ENCODE measurements at places on chromosomes 16 and 17.

- no peak for DNase-seq
These were observed 806.5 kb upstream of the GOT2 start for GRCh38 chr16:59540621-59541020.

DNA sequence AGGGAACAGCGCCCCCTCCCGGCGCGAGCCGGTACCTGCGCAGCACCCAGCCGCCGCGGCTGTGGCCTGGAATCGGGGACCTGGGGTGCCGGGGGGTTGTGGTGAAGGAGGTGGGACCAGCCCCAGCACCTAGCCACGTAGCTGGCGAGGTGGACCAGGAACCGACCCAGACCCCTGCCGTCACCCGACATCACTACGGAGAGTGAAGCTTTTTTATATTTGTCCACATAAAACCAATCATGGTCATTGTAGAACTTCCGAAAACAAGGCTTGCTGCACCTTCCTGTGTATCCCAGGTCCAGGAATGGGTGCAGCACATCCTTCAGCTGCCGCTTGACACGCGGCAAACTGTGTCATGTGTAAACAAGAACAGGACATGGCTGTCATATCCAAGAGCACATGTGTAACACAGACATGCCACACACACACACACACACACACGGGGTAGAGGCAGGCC lies 1.3 kb downstream of the HBQ1 start:
- DNase-seq, result no peak

DNA sequence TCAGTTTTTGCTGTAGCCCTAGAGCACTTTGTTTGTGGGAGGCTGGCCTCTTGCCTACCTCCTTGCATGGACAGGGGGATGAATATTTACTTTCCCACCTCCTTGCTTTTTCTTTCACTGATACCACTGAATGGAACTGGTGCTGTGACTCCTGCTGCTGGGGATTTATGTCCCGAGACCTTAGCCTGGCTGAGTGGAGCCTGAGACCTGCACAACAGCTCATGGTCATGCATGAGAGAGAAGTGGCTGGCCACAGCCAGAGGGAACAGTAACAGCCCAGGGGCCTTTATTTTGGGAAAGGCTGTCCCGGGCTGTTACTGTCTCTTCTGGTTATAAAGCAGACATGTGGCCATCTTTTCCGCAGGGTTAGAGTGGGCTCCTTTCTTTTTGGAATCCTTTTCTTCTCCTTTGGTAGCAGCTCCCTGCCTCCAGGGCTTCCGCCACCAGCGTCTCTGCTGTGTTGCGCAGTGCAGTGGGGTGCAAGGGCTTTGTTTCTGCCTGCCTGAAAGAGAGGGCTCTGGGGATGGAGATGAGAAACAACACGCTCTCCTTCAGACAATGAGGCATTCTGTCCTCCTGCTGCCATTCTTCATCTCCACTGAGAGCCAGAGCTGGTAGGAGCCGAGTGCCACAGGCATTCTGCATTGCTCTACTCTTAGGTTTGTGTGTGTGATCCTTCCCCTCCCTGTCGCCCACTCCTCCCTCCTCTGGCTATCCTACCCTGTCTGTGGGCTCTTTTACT lies 14.5 kb downstream of the SNX11 start:
- DNase-seq, result no peak

DNA sequence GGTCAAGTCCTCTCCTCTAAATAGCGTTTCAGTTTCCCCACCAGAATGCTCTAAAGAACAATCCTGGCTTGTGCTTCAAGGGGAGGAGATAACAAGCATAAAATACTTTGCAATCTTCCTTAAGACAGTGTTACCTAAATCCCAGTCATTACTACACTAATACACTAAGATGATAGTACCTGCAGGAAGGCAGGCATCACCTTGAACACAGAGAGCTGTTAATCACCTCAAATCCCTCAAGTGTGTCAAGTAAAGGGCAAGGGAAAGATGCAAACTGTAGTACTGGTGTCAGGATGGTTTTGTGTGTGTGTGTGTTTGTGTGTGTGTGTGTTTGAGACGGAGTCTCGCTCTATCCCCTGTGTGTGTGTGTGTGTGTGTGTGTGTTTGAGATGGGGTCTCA lies 36.8 kb downstream of the NACA2 start:
- DNase-seq, result no peak

GRCh38 chr16:28166394-28167208 lies 45.2 kb downstream of the XPO6 start:
- no peak for DNase-seq

- DNase-seq, result no peak
These were observed 354.0 kb upstream of the EEF2KMT start for GRCh38 chr16:5451641-5452040.

- no peak for DNase-seq
These were observed 4.6 kb upstream of the C17orf113 start for GRCh38 chr17:42055027-42055426.

- DNase-seq, result no peak
These were observed 62.6 kb downstream of the PRKCA start for GRCh38 chr17:66364990-66365490.

DNA sequence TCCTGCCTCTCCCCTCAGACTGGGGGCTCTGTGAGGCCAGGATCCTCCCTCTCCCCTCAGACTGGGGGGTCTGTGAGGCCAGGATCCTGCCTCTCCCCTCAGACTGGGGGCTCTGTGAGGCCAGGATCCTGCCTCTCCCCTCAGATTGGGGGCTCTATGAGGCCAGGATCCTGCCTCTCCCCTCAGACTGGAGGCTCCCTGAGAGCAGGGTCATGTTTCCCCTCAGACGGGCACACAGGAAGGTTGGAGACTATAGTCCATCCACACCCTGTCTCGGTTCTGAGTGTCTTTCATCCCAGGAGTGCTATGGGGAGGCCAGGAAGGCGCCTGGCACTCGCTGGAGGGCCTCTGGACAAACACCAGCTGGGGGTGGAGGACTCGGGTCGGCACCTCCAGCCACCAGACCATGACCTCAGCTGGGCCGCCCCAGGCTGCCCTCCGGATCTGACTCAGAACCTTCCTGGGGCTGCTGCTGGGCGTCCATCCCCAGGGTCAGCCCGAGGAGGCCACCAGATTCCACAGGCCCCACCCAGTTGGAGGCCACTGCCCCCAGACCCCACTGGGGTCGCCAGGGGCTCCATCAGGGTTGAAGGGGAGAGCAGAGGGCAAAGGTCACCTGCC lies 21.9 kb upstream of the DLX4 start:
- no peak for DNase-seq

DNA sequence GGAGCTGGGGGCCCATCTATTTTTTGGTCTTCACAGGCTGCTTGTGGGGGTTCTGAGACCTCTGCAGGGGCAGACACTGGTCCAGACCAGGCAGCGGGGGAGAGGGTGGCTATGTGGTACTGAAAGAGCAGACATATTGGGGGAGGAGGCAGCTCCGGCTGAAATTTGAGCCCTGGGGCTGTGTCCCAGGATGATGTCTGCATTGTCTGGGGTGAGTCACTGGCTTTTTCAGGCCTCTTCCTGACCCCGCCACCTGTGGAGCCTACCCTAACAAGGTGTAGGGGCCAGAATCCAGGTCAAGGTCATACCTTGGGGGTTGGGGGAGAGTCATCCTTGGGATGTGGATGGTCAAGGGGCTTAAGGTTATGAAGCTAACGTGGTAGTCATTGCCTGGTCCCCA lies 2.4 kb downstream of the CORO6 start:
- DNase-seq, result no peak

DNA sequence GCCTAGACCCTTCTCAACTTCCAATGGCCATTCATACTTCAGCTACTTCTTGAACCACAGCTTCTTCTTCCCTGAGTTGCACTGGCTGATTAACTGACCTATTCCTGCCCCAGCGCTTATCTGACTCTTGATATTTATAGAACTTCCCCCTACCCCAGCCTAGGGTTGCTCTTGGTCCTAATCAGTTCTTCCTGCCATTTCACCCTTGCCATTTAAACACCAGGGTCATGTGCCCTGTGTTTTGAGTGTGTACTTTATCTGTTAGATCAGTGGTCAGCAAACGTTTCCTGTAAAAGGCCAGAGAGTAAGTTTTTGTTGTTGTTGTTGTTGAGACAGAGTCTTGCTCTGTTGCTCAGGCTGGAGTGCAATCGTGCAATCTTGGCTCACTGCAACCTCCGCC lies 82.4 kb upstream of the COX10 start:
- no peak for DNase-seq

DNA sequence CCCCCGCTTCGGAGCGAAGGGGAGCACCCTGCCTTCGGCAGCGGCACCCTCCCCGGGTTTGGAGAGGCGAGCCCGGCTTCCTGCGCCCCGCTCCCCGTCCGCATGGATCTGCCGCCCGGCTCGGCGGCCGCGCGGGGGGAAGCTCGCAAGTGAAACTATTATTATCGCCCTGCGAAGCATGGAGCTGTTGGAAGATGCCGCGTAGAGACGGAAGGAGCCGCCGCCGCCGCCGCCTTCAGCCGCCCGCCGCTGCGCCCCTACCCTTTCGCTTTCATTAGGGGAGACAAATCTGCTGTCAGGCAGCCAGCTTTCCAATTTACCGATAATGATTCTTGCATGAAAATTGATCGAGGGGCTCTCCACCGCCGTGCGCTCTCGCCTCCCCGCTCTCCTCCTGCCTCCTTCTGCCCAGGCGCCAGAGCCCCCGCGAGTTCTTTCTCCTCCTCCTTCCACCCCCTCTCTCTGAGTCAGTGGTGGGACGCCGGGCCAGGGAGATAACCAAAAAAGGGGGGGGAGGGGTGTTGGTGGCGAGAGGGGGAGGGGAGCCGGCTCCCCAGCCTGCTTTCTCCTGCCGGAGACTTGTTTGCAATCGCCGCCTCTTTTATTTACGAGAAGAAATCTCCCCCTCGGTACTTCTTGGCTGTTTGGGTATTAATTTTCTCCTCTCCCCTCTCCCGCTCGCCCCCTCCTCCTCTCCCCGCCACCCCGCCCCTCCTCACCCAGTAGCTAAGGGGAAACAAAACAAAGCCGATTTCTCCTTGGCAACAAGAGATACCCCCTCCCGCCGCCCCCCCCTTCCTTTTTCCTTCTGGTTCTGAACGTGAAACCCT lies 58.0 kb upstream of the GSE1 start:
- peak; percentile 55 for DNase-seq

DNA sequence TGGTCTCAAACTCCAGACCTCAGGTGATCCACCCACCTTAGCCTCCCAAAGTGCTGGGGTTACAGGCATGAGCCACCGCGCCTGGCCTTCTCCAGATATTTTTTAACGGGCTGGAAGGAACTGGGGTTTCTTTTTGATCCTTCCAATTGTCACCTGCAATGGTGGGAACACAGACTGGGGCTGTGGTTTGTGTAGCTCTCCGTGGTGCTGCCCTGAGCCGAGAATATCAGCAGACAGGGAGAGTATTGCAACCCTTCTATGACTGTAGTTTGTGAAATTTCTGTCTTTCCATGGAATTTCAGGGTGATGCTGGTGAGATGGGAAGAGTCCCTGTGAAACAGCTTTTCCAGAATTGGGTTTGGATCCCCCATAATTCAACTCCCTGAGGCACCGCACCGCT lies 263.5 kb downstream of the ENGASE start:
- DNase-seq, result no peak

DNA sequence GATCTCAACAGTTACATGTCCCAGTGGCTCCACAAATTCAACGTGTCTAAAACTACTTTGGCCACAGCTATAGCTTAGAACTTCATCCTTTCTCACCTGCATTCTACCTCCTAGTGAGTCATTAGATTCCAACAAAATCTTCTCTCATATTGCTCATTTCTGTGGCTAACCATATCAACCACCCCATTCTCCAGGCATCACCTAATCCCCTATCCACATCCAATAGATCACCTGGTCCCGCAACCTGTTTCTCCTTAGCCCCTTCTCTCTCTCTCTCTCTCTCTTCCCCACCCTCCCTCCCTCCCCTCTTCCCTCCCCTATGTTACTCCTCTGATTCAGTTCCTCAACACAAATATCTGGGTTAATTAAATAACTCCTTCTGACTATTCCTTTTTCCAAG lies 64.6 kb downstream of the ANKFN1 start:
- no peak for DNase-seq

DNA sequence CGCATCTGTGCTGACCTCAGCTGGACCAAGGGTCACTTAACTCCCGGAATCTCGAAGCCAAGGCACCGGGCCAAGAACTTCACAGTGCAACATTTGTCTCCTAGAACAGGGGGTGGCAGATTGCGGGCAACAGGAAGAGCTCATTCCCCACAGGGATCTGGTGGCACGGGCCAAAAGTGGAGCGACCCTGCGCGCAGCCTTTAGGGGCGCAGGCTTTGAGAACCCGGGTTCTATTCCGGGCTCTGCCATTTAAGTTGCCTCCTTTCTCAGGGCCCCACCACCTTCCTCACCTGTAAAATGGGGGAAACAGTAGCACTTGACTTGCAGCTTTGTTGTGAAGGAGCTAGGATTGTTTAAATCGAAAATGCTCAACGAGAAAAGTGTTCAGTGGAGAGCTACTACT lies 651 bp downstream of the SHMT1 start:
- no peak for DNase-seq

DNA sequence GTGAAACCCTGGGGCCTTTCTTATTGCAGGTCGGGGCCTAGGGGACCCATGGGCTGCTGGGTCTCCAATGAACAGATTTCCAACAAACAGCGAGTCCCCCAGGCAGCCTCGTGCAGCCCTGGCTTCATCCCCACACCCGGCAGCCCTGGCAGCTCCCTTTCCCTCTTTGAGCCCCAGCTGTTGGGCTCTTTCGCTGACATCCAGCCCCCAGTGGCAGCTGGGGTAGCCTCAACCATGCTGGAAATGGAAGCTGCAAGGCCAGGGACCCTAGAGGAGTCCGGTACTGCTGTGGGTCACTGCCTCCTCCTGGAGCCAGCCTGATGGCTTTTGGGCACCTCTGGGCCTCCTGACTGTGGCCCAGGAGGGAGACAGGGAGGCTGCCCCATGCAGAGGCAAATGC lies 5.9 kb downstream of the RPUSD1 start:
- DNase-seq, result no peak

DNA sequence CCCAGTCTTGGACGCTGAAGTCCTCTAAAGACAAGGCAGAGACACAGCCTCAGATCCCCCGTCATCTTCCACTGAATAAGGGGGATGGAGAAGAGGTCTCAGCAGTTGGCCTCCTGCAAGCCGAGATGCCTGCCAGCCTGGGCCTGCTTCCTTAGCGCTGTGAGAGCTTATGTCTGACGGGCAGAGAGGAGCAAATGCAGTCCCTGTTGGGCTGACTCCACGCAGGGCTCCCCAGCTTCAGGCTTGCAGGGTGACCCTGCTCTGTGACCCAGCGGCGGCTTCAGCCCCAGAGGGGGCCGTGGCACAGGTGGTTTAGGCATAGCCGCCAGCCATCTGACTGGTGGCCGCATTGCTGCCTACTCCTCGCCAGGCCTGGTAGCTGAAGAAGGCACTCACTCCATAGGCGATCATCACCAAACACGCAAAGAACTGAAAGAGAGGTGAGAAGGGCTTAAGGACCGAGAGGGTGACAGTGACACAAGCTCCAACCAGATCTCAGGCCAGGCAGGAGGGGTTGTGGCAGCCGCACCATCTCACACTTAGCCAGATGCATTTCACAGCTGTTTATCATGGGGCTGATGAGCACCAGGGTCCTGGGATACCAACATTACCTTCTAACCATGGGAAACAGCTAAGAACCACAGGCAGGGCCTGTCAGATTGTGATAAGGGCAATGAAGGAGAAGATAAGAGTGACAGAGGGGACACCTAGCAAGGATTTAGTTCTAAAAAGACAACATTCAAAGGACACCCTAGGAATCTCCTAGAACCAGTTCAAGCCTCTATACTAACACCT lies 11.7 kb downstream of the ARL2BP start:
- no peak for DNase-seq

GRCh38 chr16:72961863-72962262 lies 86.1 kb downstream of the ZFHX3 start:
- no peak for DNase-seq

- no peak for DNase-seq
These were observed 113.1 kb downstream of the SDK2 start for GRCh38 chr17:73531158-73531557.

- DNase-seq, result no peak
These were observed 20.5 kb upstream of the SDR42E2 start for GRCh38 chr16:22141767-22142166.

- DNase-seq, result no peak
These were observed at the start of gene OR3A2 for GRCh38 chr17:3385869-3386816. OR3A2 (minus strand) TSS chr17:3386308.

All from stimulated activated CD4-positive, alpha-beta T cell treated with anti-CD3 and anti-CD28 coated beads, Interleukin-1b, Interleukin-23, amount 100 ng/mL, for 4 hours (primary cell).